ENCODE measurements at places on chromosomes 7 and 10.
A peak's percentile ranks its signal among the peaks of the same experiment; 100 is the strongest.

DNA sequence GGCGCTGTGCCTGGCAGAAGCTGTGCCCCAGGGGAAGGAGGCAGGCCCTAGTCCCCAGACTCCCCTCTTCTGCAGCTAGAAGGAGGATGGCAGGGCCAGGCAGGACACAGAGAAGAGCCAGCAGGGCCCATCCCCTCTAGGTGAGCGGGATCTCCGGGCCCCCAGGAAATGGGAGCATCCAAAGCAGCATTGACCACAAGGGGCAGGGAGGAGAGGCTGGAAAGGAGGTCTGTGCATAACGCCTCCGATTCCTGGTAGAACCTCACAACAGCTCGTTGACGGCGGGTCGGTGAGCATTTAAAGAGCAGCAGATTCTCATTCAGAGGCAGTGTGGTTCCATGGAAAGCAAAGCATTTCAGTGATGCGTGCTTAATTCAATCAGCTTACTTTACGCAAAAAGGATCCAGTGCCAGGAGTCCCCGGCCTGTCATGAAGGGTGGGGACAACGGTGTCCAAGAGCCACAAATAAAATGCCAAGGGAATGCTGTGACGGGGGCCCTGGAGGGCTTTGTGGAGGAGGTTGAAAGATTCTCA lies 41.0 kb downstream of the CLRN3 start:
- DNase-seq = no peak

DNA sequence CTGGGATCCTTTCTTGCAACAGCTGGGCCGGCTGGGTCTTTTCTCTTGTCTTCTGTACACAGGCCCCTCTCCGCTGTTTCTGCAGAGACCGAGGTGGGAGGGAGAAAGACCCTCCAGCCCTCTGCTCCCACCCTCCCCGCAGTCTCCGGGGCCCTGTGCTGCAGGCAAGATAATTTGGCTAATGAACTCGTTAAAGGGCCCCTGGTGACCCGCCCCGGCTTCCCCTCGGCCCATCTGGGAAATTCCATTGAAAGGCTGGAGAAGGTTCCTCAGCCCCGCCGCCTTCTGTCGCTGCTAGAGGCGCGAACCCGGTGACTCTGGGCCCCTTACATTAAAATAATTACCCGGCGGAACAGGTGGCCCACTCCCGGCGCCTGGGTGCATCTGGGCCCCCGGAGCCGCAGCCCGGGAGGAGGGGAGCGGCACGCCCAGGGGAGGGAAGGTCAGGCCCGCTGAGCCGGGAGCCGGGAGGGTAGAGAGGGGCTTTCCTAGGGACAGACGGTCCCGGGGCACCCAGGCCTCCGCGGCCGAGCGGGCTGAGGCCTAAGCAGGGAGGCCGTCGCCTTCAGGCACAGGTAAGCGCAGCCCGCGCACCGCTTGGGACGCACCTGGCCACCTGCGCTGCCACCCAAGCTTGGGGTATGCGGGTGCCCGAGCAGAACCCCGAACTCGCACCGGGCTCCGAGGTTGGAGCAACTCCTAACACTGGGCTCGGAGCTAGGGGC lies 7.3 kb upstream of the MNX1 start:
- DNase-seq = peak; percentile 47

GRCh38 chr7:98974205-98974604 lies 95.9 kb downstream of the TRRAP start:
- DNase-seq = no peak

- DNase-seq = no peak
These were observed 206.7 kb downstream of the KIAA1217 start for GRCh38 chr10:24415455-24416125.

GRCh38 chr7:116576350-116577319 lies 51.8 kb downstream of the CAV1 start:
- no peak for DNase-seq

- no peak for DNase-seq
These were observed 248.3 kb downstream of the ADARB2 start for GRCh38 chr10:1488970-1489548.

GRCh38 chr7:122719010-122719578 lies 16.4 kb upstream of the RNF148 start:
- DNase-seq = no peak

DNA sequence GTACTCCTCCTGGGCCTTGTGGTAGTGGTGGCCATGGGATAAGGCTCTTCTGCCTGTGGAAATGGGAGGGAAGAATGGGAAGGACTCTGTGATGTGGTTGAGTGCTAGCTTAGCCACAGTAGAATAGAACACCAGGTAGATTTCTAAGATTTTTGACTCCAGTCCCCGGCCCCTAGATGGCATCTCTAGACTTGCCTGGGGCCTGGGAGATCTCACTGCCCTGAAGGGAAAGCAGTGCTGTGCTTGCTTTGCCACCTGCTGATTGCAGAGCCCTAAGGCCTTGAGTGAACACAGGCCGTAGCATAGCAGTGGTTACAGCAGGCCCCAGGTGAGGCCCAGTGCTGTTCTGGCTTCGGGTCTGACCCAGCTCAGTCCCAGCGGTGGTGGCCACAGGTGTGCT lies 252.0 kb downstream of the TCF7L2 start:
- DNase-seq = peak; percentile 53

DNA sequence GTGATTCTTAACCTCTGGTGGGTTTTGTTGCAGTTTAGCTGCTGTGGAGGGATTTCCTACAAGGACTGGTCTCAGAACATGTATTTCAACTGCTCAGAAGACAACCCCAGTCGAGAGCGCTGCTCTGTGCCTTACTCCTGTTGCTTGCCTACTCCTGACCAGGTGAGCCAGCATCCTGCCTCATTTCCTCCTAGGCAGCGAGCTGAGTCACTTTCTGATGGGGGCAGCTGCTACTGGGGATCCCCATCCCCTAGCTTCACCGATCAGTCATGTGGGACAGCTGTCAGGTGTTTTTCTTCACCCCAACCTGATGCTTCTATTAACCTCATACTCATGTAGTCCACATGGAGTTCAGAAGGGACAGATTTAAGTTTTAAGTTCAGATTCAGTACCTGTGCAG lies 21.7 kb upstream of the SMO start:
- no peak for DNase-seq

GRCh38 chr10:3467052-3467951 lies 294.7 kb upstream of the PITRM1 start:
- DNase-seq = peak; percentile 79

DNA sequence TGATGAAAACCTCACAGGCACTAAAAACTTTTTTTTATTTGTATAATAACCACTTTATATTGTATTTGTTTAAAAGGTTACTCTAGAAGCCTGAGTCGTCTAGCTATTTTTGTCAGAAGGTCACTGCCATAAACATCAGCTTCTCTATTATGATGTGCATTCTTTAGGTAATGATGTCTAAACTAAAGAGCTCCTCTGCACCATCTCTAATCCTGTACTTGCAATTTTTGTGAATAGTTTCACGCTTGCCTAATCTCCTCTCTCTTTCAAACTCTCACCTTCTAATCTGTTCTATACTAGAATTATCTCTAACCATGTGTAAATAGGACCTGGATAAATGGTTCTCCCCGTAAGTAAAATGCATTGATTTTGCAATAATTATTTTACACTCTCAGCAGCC lies 10.5 kb upstream of the CHUK start:
- no peak for DNase-seq

- no peak for DNase-seq
These were observed 28.1 kb upstream of the SLC29A3 start for GRCh38 chr10:71290806-71291527.

GRCh38 chr7:105339404-105340323 lies 49.1 kb downstream of the SRPK2 start:
- no peak for DNase-seq

Data from H9 (cell line).